ENCODE measurements at places on chromosomes 6 and 20.

DNA sequence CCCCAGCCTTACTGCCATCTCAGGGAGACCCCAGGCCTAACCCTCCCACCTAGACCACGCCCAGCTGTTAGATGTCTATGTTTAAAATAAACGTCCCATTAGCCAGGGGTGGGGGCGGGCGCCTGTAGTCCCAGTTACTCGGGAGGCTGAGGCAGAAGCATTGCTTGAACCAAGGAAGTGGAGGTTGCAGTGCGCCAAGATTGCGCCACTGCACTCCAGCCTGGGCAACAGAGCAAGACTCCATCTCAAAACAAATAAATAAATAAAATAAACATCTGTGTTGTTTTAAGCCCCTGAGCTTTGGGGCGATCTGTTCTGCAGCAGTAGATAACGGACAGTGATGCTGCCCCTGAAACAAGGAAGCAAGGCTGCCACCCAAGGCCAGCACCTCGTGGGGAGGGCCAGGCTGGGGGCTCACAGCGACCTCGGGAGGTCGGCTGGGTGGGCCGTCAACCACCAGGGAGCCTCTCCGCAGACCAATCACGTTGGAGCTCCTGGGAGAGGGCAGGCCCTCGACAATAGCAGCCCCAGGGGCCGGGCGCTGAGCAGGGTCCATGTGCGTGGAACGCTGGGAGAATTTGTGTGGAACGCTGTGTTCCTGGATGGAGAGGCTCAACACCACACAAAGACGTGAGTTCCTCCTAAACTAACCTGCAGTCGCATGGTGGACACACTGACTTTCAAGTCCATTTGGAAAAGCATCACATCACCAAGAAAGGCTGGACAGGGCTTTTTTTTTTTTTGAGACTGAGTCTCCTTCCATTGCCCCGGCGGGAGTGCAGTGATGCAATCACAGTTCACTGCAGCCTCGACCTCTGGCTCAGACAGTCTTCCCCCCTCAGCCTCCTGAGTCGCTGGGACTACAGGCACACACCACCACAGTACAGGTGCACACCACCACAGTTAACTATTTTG is 1.0 kb upstream of the HELZ2 start:
- no peak for DNase-seq

GRCh38 chr20:5770987-5771318 is 20.8 kb downstream of the SHLD1 start:
- DNase-seq = no peak

DNA sequence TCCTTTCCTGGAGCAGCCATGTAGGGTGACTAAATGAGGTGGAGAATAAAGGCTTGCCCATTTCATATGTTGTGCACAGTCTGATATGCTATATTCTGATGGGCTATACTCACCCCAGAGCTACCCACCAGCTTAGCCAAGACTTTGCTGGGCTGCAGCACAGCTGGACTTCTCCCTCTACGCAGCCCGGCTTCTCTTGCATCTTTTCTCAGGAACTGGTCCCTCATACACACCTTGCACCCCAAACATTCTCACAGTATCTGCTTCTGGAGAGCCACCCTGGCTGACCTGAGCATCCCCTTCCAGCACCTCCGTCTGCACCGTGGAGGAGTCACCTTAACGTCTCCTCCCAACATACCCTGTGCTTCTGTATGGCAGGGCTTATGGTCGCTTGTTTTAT is 150.8 kb upstream of the PMEPA1 start:
- no peak for DNase-seq

GRCh38 chr6:119728220-119728750 is 378.7 kb upstream of the MAN1A1 start:
- DNase-seq = no peak

GRCh38 chr6:129104560-129104959 is 221.6 kb downstream of the LAMA2 start:
- no peak for DNase-seq

GRCh38 chr20:20065361-20065760 is 13.0 kb downstream of the CFAP61 start:
- no peak for DNase-seq

DNA sequence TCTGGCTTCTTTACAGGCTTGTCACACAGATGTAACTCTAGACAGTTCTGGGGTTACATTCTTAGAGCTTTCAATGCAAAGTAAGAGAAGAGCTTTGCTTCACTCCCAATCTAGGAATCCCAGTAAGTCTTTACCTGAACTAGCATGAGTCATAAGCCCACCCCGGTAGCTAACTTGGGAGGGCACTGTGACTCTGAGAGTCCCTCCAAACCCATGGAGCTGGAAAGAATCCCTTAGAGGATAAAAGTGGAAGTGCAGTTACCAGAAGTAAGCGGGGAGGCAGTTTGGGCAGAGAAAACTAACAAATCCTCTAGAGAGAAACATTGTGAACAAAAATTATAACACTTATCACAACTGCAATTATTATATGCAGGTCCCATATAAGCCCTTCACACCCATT is 84.0 kb upstream of the SMLR1 start:
- DNase-seq = no peak

- no peak for DNase-seq
These were observed 210.3 kb downstream of the BCKDHB start for GRCh38 chr6:80316686-80317231.

- no peak for DNase-seq
These were observed 745.7 kb downstream of the MAFB start for GRCh38 chr20:39943336-39943735.

GRCh38 chr20:6679086-6679485 is 88.4 kb upstream of the BMP2 start:
- DNase-seq = no peak

- DNase-seq = no peak
These were observed 20.4 kb upstream of the MAP3K4 start for GRCh38 chr6:160971171-160971570.

DNA sequence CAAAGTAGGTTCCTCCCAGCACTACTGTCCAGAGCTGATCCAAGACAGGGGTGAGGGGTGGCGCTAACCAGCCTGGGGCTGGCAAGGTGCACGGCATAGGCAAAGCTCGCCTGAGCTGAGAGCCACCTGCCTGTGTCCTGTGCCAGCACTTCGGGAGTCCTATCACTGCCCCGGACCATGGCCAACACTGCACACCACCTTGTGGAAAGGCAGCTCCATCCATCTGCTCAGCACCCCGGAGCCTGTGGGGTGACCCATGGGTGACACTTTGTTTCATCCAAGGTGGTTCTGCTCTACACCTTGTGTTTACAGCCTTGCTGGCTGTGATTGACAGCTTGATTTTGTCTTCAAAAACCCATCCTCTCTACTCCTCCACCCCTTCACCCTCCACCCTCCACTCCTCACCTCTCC is 32.9 kb upstream of the GATA5 start:
- DNase-seq = no peak

DNA sequence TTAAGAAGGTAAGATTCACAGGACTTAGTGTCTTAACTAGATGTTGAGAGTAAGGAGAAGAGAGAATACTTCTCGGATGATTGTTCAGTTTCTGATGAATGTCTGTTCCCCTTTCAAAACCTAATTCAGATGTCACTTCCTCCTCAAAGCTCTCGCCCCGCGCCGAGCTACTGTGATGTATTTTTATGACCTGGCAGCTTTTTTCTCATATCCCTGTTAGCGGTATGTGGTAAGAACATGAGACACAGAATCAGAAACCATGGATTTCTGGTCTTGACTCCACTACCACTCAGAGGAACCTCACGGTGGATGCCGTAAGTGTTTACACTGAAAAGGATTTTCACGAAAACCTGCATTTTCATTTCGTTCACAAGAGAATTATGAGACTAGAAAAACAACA is 48.4 kb downstream of the CEP43 start:
- DNase-seq = peak; percentile 44

DNA sequence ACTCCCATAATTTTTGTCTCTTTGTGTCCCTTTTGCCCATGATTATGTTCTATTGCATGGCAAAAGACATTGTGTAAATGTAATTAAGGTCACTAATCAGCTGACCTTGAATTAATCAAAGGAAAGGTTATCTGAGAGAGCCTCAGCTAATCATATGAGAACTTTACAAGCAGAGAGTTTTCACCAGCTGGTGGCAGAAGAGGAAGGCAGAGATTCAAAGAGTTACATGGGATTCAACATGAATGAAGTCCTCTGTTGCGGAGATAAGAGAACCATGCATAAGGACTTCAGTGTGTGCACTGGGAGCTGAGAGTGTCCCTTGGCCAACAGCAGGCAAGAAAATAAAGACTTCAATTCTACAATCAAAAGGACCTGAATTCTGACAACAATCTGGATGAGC is 494.1 kb upstream of the ARID1B start:
- no peak for DNase-seq

DNA sequence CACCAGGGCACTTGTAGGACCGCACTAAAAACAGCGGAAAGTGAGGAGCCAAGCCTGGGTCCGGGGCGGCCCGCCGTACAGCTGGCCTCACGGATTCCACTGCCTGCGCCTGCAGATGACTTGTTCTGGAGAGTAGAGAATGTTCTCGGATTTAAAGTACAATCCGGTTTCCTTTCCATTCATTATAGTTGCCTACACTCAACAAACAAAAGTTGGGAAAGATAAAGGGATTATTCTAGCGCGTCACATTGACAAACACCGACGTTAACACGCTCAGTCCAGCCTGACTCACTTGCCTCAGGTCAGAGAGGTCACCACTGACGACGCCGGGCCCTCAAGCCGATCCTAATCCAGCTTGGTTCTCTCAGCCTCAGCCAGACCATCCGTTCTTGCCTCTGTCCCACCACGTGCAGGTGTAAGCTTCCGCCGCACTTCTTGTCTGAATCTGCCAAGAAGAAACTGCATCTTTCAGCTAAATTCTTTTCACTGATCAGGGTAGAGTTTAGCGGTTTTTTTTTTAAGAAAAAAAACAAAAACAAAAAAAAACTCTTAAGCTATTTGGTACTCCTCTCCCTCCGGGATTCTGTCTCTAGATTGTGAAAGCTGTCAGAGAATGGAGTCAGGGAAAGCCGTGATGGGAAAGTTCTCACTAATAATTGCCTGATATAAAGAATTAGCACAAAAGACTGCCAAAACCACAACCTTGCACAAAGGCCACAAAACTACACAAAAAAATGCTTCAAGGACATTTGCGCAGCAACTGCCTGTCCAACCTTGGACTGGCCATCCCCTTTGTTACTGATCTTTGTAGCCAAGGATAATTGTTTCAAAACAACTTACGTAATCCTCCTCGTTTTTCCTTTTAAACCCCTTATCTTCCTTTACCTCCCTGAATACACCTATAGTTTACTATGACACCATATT is 1.1 kb upstream of the PHF10 start:
- DNase-seq = no peak

GRCh38 chr20:53331151-53331973 is 262.3 kb downstream of the ZNF217 start:
- DNase-seq = no peak

DNA sequence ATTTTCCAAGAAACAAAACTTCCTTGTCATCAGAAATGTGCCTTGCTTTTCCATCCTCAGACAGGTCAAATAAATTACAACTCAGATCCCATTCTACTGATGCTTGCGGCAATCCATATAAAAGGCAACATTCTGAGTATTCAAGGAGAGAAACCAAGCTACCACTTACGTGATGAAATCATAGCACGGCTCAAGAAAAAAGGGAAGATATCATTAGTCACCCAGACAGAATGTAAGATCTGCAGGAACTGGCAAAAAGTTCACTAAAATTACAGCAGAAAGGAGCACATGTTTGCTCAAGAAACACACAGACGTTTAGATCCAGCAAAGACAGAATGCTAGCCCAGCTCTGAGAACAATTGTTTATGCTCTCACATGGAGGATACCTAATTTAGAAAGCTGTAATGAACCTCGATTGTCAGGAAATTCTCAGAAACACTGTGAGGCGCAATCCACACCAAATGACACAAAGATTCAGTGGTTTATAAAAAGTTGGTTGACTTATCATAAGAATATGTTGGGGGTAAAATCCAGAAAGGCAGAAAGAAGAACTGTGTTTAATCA is 304.2 kb downstream of the ADGRG6 start:
- DNase-seq = no peak

- no peak for DNase-seq
These were observed 4.6 kb upstream of the SOX18 start for GRCh38 chr20:64053841-64054661.

- no peak for DNase-seq
These were observed 84.6 kb downstream of the FYN start for GRCh38 chr6:111788379-111789276.

DNA sequence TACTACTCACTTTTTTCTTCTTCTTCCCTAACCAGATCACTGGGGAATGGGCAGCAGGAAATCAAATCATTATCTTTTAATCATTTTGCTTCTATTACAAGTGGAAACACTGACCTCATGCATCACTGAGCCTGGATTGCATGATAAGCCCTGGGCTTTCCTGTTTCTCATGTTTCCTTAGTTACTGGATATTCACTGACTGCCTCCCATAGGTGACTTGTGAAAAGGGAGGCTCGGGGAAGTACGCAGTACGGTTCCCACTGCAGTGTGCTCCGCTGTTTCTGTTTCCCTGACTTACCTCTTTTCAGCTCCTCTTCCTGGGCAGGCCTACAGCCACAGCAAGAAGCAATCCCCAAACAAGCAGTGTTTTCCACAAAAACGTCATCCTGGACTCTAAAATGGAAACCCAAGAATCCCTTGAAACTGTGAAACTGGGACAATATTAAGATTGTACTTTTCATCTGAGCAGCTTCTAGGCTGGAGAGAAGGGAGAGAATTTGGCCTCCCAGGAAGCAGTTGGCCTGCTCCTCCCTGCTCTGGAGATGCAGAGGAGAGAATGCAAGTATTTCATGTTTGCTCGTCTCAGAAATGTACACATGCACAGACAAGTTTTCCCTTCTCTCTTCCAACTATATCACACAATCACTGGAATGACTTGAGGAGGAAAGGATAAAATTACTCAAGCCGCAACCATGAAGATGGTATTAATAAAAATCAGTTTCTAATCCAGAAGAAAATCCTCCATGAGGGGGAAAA is 13.1 kb downstream of the BTNL2 start:
- DNase-seq = no peak

- DNase-seq = no peak
These were observed 76.3 kb upstream of the PIM1 start for GRCh38 chr6:37093728-37094069.

GRCh38 chr6:83889621-83890020 is 30.1 kb downstream of the CYB5R4 start:
- DNase-seq = no peak

GRCh38 chr6:120228297-120228696 is 878.7 kb upstream of the MAN1A1 start:
- no peak for DNase-seq

DNA sequence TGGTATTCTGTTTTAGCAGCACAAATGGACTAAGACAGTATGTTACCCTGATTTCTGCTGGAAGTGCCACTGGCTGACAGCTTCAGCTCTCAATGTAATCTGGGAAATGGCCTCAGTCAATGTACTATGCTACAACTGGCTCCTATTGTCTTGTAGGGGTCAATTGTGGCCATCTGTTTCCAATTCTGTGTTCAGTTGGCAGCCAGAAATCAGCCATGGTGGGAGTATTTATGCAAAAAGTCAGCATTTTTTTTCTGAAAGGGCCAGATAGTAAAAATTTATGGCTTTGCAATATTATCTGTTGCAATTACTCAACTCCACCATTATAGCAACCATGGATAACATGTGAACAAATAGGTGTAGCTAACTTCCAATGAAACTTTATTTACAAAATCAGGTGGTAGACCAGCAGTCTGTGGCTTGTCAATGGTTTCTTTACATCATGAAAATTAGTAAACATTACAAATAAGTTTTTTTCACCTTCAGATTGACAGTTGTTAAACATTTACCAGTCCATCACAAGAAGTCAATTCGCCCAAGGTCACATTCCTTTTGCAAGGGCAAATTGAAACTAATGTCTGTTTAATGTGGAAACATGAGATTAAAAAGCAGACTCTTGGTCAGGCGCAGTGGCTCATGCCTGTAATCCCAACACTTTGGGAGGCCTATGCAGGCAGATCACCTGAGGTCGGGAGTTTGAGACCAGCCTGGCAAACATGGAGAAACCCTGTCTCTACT is 58.3 kb upstream of the TSHZ2 start:
- DNase-seq = no peak
